GM04504 (cell line): ENCODE measurements at places on chromosomes 16 and 17.

- DNase-seq = no peak
Measured at GRCh38 chr16:76351441-76351840, 74.2 kb downstream of the CNTNAP4 start.

DNA sequence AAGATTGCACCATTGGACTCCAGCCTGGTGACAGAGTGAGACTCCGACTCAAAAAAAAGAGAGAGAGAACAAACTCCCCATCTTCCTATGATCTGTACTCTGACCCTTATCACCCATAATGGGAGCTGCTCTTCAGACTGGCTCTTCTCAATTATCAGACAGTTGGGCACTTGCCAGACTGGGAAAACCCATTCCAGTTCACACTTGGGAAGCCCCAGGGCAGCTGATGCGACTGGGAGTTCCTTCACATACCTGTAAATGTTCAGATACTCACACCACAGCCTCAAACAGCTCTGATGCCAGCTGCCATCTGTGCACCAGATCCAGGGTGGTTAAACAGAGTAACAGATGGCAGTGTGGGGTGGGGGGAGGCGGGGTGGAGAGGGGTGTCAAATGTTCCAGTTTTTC is 23.8 kb upstream of the TMEM101 start:
- DNase-seq = no peak

- DNase-seq = no peak
Measured at GRCh38 chr16:50857881-50858280, 116.0 kb downstream of the CYLD start.

DNA sequence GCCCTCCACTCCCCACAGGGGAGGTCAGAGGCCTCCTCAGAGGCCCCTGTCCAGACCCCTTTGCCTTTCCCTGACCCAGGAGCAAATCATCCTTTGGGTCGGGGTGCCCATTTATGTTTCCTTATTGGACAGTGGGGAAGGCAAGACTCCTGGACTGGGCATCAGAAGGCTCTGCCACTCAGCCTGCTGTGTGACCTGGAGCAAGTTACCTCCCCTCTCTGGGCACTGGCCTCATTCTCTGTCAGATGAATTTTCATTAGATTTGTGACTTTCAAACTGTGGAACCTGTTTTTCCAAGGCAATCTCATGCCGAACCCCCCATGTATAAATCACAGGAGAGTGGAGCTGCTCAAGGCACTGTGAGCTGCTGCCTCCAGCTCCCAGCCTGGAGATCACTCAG is 47.0 kb upstream of the TOB1 start:
- no peak for DNase-seq

- DNase-seq = no peak
Measured at GRCh38 chr16:30377050-30377811, 2.6 kb downstream of the MYL11 start.
